ENCODE measurements at places on chromosomes 13 and 19.

- peak; percentile 49 for DNase-seq
Observed at GRCh38 chr19:50803633-50804419, 13.6 kb downstream of the ACP4 start.

DNA sequence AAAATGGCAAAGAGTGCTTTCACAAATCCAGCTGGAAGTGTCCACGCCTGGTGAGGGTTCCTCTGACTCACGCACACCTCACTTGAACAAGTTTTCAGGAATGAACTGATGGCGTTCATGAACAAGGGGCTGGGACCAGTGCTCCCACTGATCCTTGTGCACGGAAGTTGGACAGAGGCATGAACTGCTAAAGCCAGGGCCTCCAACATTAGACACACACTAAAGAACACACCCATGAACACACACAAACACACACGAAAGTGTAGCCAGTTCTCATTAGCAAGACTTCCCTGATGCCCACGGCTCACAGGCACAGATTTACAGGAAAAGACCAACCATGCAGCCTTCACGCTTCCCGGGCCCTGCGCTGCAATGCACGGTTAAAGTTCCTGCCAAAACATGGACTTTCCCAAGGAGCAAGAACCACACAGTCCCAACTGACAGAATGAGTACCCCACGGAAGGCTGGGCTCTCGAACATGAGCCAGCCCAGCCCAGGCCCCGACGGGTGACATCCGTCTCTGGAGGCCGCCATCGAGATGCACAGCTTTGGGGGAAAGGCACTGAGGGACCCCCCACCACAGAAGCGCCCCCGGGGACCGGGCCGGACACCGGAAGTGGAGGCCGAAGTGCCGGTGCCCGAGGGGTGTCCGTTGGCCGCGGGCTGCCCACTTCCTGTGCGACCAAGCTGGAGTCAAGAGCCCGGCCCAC, 808 bp downstream of the DNMT1 start:
- peak; percentile 47 for DNase-seq

- no peak for DNase-seq
Observed at GRCh38 chr19:15315101-15315500, 17.2 kb downstream of the BRD4 start.

GRCh38 chr13:96904232-96904631, 90.0 kb downstream of the OXGR1 start:
- no peak for DNase-seq

- DNase-seq: no peak
Observed at GRCh38 chr13:21973437-21974125, 302.7 kb downstream of the FGF9 start.

DNA sequence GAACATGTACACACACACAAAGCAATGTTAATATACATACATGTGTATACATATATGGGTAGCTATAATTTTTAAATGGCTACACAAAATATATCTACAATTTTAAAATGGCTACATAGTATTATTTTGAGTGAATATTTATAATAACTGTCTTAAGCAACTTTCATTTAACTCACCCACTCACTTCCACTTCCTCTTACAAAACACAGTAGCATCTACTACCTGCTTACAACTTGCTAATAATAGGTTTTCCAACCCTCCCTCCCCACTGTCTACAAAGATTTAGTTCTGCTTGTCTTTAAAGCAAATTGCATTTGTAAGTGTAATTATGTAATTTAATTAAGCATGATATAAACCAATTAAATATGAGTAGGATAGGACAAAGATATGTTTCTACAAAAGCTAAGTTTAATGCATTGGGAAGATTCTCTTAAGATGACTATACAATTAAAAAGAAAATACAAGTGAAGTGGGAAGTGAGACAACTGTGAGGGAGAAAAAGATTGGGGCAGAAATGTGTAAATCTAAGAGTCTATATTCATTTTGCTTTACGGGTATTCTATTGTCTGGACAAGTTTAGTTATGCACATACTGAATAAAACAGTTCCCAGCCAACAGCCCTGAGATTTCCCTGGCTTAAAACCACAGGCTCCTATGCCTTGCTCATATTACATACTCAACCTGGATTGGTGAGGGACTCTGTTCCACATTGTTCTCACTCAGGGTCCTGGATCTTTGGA, 583.1 kb downstream of the EFNB2 start:
- no peak for DNase-seq

- no peak for DNase-seq
Observed at GRCh38 chr13:83503424-83503823, 378.9 kb downstream of the SLITRK1 start.

DNA sequence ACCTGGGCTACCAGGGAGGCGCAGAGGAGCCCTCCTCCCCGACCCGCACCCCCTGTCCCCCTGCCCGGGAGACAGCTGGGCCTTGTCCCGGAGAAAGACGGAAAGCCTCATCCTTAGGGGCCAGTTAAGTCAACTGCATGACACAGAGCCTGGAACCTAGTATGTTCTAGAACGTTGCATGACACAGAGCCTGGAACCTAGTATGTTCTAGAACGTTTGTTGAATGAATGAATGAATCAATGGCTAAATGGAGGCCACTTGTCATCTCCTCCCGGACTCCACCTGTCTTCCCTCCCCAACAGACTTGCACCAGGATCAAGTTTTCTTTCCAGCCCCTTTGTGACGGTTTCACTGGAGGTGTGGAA, 706 bp downstream of the SERP2 start:
- no peak for DNase-seq

DNA sequence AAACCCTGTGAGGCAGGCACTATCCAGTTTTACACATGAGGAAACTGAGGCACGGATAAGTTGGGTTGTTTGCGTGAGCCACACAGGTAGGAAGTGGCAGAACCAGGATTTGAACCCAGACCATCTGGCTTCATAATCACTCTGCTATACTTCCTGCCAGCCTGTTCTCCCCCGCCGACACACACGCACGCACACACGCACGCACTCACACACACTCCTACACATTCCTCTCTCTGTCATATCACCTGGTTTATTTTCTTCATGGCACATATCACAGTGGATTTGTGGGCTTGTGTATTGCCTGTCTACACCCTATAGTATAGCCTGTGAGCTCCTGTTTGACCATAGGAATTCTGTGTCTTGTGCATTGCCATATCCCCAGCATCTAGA, 140.0 kb downstream of the SIPA1L3 start:
- DNase-seq: no peak

DNA sequence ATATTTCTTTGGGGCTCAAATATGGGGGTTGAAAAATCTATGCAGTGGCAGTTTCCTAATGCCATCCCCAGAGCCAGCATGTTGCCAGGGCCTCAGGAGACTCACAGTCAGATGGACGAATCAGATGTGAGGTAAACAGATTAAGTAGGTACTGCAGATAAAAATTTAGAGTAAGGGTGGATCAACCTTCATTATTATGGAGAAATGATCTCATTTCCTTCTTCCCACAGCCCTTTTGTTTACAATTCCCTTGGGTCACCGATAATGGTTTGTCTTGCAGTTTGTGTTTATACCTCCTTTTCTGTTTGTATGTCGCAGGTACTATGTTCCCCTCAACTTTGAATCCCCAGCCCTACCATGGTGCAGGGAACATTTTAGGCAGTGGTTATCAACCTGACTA, 20.0 kb downstream of the DIAPH3 start:
- DNase-seq: no peak

DNA sequence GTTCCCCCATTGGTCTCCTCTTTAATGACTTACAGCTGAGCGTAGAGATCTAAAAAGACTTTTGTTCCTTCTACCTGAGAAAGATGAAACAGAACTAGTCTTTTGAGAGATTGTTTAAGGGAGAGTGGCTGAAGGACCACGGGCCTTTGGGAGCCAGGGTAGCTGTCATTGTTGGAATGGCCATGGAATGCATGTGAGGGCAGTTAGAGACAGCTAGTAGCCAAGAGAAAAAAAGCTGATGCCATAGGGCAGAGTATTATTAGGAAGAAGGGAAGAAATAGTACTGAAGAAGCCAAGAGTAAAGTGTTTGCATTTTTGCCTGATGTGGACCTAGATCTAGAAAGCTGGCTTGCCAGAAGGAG, 5.6 kb downstream of the ZNF507 start:
- DNase-seq: no peak

DNA sequence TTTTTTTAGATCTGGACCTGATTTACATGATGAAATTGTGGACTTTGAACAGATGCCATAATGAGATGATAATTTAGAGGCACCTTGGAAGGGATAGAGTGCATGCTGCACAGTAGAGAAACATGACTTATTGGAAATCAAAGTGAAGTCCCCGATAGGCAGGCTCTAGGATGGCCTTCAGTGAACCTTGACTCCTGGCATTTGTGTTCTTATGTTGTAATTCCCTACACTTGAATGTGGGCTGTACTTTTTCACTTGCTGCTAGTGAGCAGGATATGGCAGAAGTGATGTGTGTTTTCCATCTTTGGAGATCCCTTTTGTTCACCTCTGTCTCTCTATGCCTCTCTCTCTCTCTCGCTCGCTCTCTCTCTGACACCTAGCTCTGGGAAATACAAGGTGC, 1614.6 kb downstream of the PCDH9 start:
- no peak for DNase-seq

GRCh38 chr13:100089465-100090032, 656 bp downstream of the PCCA start:
- no peak for DNase-seq

GRCh38 chr19:10567656-10568055, 1.1 kb downstream of the CDKN2D start:
- DNase-seq: no peak
